ENCODE measurements at places on chromosomes 11 and 22. TPM values are rescaled to one million over a fixed set of nuclear protein-coding genes. Genes with fewer than 3 reads are reported as not detected.

The INPP5J gene
- polyA plus RNA-seq: 0.26 TPM

The C11orf97 gene
- polyA plus RNA-seq: not detected

The BTBD18 gene
- not detected for polyA plus RNA-seq

The NOX4 gene
- 0.05 TPM for polyA plus RNA-seq

GRCh38 chr22:32882360-32882755 lies 80.9 kb downstream of the TIMP3 start:
- DNase-seq: no peak

DNA sequence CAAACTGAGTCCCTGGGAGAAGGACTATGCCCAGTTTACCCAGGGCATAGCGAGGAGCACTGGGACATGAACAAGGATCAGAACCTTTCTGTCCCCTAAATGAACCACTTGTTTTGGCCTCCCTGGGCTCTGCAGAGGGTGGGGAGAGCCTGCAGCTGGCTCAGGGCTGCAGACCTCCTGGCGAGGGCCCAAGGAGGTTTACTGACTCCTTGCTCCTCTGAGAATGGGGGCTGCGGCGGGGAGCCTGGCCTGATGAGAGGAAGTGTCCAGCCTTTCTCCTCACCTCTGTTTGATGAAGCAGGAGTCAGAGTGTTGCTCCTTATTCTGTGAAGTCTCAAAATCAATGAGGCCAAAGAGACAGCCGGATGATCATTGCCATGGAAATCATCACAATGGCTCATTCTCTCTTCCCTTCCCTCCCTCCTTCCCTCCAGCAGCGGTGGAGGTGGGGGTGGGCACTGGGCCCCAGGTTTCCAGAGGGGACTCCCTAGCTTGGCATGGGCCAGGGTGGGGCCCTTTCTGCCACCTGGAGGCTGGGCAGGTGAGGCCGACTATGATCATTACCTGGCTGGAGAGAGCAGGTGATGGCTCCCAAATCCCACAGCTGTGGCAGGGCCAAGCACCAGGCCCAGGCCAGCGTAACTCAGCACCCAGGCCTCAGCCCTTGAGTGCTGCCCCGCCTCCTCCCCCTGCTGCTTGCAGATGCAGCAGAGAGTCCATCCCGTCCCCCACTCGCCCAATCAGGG lies 169.7 kb downstream of the CEP164 start:
- DNase-seq: no peak

DNA sequence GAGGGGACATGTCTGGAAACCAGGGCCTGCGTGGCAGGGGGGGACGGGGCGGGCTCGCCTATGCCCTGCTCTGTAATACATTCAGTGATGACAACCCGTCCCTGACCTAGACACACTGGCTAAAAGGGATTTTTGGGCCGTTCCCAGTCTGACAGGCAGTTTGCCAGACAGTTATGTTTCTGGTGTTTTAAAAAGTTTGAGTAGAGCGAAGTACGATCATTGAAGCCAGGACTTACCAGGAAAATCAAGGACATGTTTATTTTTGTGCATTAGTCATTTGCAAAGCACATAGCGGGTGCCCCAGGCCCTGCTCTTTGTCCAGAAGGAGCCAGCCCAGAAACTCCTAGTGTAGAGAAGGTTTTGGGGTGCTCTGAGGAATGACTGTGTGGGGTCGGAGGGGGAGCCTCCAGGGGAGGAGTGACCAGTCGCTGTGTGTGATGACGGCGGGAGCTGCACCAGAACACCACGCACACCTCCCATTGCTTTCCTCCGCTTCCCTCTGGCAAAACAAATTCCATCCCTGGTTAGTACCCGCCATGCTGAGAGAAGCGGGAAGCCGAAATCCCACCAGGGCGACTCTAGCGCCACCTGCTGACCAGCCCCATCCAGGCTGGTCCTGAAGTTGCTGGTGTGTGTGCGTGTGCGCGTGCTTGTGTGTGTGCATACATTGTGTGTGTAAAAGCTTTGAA lies 50.8 kb downstream of the FBLN1 start:
- no peak for DNase-seq

Measured in keratinocyte (primary cell).